Testis (tissue), 5 donors: ENCODE measurements at places on chromosomes 4 and X. TPM values are rescaled to one million over a fixed set of nuclear protein-coding genes. Genes with fewer than 3 reads are reported as not detected.
A peak's percentile ranks its signal among the peaks of the same experiment; 100 is the strongest.

The AMBN gene
- total RNA-seq = not detected

GRCh38 chr4:24720436-24720835 lies 74.9 kb upstream of the SOD3 start:
- no peak for DNase-seq

DNA sequence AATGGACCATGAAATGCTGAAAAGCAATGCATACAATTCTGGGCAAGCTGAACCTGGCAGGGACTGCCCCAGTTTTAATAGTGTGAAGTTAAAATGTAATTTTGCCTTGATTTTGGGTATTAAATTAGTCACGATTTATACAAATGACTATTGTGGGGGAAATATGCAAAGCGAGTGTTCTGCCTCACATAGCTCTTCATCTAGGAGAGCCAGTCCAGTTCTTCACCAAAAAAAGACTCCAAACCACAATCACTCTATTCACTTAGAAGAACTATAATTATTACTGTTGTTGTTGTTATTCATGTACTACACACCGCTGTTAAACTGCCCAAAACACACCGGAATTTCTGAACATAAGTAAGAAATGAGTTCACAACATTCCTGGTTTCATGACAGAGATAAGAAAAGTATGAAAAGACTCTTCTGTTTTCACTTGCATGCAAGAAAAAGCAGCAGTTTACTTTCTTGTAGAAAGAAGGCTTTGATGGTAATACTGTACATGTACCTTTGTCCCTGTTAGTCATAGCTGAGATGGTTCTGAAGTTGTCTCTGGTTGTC lies 101.9 kb downstream of the QRFPR start:
- DNase-seq = no peak

GRCh38 chr4:86452422-86452891 lies 92.6 kb upstream of the MAPK10 start:
- peak; percentile 65 for DNase-seq

GRCh38 chr4:121041307-121042090 lies 30.8 kb downstream of the NDNF start:
- no peak for DNase-seq

GRCh38 chr4:24489870-24490269 lies 94.5 kb downstream of the DHX15 start:
- peak; percentile 62 for DNase-seq

DNA sequence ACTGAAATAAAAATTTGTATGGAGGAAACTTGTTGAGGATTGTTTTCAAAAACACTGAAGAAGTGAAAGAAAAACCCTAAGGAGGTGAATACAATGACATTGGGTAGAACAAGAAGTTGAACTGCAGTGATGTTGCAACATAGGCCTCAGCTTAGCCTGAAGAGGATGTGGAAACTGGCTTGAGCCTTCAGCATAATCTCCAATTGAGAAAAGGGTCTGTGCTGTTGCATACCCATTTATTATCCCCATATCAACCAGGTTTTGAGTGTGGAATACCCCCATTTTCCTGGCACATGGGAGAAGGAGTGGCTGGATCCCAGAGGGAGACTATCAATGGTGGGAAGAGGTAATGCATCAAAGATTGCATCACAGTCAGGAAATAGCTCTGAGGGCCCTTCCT lies 695.0 kb upstream of the HS3ST1 start:
- no peak for DNase-seq

DNA sequence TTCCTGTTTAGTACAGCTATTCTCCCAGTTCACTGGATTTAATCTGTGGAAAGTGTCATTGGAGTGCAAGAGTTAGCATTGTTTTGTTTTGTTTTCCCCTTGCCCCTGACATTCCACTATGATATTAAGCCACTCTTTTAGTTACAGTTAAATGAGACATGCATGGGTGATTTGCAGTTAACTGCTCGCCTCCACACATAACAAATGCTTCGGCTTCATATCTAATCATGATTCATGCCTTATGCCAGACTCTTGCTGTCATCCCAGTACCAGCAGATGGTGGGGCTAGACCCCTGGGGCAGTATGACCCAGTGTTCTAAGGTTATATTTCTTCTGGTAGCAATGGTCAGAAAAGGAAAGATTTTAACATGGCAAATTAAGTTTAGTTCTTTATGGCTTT lies 80.1 kb downstream of the RAP1GDS1 start:
- DNase-seq = no peak

The CPZ gene
- 2.0 TPM for total RNA-seq

DNA sequence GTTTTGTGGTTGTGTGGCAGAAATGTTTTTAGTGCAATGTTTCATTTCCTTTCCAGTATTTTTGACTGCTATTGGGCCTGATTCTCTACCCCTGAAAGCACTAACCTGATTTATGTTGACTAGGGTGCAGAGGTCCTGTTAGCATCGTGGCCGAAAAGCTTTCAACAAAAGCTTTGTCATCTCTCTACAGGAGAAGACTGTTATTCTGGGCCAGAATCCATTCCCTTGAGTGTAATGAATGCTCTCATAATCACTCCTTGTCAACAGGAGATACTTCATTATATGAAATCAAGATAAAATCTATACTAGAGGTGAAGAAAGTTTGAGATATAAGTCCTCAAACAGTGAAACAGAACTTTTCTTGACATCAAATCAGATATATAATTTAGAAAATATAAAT lies 195.5 kb downstream of the ZNF330 start:
- no peak for DNase-seq

The ZAR1 gene
- 2.8 TPM for total RNA-seq

DNA sequence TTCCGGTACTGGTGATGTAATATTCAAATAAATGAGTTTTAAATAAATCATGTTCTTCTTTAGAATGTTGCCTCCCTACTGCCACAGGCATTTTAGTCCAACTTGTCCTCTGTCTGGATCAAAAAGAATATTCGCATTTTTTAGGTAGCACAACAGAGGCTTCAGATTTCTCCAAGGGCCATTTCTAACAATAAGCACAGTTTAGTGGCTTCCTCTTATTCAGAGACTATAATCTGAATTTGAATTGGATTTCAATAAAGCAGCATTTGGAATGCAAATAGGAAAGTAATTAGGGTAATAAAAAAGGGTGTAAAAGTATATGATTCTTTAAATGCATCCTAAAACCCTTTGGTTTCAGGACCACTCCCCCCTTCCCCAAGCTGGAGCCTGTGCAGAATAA lies 167.9 kb upstream of the GLRA2 start:
- DNase-seq = no peak

GRCh38 chr4:150310159-150310895 lies 232.1 kb downstream of the DCLK2 start:
- DNase-seq = no peak

GRCh38 chr4:105415281-105415744 lies 58.5 kb downstream of the PPA2 start:
- DNase-seq = no peak

The SATL1 gene
- 2.5 TPM for total RNA-seq

GRCh38 chr4:178595500-178596138 lies 1153.4 kb upstream of the AGA start:
- no peak for DNase-seq

The EMCN gene
- 7.4 TPM for total RNA-seq

- DNase-seq = no peak
Observed at GRCh38 chr4:184148738-184149637, 68.7 kb downstream of the ENPP6 start.

The LANCL3 gene
- total RNA-seq = 1.1 TPM

The HMGB3 gene
- 19.7 TPM for total RNA-seq

GRCh38 chrX:69070949-69071650 lies 94.2 kb downstream of the PJA1 start:
- peak; percentile 60 for DNase-seq

The SLC6A14 gene
- total RNA-seq = not detected

DNA sequence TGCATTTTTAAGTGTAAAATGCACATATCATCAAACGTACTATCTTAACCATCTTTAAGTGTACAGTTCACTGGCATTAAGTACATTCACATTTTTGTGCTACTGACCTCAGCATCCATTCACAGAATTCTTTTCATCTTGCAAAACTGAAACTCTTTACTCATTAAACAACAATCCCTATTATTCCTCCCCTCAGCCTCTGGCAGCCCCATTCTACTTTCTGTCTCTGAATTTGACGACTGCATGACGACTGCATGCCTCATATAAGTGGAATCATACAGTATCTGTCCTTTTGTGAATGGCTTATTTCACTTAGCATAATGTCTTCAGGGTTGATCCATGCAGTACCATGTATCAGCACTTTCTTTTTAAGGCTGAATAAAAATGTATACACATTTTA lies 38.7 kb downstream of the CNKSR2 start:
- no peak for DNase-seq

- no peak for DNase-seq
Observed at GRCh38 chr4:172061204-172061603, 248.0 kb downstream of the GALNTL6 start.

DNA sequence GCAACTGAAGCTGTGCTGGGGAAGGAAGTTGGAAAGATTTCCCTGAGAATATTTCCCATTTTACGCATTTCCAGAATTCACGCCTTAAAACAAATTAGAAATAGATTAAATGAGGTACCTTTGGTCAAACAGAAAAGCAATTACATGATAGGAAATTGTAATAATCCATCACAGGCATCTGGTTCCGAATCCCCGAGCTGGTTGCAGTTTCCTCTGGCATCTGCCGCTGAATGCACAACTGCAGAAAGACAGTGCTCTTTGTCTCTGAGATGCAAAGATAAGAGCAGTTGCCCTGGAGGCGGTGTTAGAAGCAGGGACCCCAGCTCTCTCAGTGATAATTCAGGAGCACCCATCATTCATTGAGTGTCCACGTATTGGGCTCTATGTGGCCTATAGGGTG lies 224.4 kb downstream of the LDB2 start:
- no peak for DNase-seq

DNA sequence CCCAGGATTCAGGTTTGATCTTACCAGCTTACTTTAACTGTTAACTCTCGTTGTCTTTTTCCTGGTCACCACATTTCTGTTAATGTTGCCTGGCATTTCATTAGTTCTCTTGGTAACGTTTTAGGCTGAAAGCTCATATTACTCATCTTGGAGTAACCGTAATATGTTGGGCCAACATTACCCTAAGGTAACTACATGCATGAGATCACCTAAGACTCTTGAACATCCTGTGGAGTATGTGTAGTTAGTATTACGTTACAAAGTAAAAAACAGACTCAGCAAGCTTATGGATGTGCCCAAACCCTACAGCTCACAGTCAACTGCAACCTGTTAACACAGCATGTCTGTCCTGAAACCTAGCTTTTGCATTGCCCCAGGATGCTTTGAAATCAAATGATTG lies 203.3 kb upstream of the HS3ST1 start:
- no peak for DNase-seq

The C1GALT1C1 gene
- 20.4 TPM for total RNA-seq

DNA sequence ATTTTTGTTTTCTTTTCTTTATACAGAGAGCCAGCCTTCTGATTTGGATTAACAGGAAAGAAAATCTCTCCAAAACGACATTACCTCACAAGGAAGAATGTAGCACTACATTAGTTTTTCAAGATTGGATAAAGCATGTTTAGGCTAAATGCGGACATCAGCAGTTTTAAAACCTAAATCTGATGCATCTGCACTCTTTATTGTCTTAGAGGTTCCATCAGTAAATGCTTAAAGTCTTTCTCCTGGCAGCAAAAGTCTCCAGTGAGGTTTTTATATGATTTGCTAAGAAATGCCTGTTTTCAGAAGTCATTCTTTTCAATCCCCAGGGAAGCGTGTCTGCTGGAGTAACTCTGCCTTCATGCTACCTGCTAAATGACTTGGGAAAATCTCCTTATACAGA lies 912.9 kb upstream of the INTU start:
- no peak for DNase-seq

DNA sequence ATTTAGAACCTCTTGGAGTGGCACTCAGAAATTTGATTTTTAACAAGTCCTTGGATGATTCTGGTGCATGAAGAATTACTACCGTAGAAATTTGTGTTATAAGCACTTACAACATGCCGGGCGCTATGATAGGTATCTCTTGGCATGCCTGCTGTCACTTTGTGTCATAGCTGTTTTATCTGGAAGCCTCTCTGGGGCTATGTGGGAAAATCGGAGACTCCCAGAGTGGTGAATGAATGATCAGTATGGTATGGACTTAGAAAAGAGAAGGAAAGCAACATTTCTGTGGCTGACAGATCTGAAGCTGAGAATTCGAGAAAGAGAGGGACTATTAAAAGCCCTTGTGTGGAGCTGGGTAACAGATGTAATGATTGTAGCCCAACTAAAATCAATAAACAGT lies 177.4 kb upstream of the MAMLD1 start:
- no peak for DNase-seq

The USP26 gene
- 5.8 TPM for total RNA-seq

DNA sequence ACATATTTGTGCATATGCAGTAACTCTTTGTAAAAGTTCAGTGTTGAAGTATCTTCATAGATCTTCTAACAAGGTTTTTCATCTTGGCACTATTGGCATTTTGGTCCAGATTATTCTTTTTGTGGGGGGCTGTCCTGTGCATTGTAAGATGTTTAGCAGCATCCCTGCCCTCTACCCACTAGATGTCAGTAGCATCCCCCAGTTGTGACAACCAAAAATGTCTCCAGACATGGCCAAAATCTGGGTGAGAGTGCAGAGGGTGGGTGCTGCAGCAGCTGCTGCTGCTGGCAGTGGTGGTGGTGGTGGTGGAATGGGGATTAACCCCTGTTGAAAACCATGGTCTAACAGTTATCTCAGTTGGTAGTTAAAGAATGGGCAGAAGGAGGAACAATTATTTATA lies 370.0 kb downstream of the GPAT3 start:
- no peak for DNase-seq

The NMU gene
- total RNA-seq = 6.3 TPM

DNA sequence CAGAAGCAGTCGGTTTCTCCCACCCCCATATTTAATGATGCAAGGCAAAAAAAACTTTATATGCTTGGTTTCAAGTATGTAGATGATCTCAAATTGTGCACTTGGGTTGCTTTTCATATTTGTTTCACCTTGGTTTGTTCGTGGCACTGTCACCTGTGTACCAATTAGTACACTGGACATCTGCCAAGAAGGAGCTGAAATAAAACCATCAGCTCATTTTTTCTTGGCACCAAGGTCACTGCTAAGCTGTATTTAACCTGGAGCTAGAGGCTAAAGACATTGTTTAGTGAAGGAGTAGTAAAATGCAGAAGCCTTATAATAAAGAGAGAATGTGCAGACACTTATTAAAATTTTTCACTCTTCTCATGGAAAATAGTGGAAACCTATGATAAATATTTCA lies 430.8 kb downstream of the ARHGAP24 start:
- no peak for DNase-seq

- no peak for DNase-seq
Observed at GRCh38 chr4:173534434-173534833, 4.4 kb upstream of the HAND2 start.

- DNase-seq = no peak
Observed at GRCh38 chrX:11406109-11406765, 113.0 kb downstream of the AMELX start.

- DNase-seq = peak; percentile 16
Observed at GRCh38 chrX:135484641-135485289, 35.7 kb upstream of the INTS6L start.

The SPOCK3 gene
- total RNA-seq = 0.16 TPM

The TNMD gene
- total RNA-seq = not detected

DNA sequence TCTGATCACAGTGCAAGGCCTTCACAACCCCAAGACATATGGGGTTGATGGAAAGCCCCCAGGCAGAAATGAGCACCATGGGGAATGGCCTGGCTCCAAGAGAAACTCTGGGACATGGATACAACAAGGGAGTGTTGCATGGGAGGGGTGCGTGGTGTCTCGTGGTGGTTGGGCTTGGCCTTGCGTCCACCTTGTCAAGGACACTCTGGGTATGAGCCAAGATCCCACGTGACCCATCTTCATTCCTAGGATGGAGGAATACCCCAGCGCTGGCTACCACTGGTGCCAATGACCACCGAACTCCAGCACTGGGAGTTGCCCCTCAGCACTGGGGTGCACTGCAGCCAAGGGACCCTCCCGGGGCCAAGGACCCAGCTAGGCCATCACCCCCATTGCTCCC lies 267.5 kb upstream of the AGTR2 start:
- no peak for DNase-seq

- DNase-seq = no peak
Observed at GRCh38 chr4:174420316-174420715, 102.0 kb downstream of the HPGD start.
